ENCODE measurements at places on chromosomes 2 and 18. TPM values are rescaled to one million over a fixed set of nuclear protein-coding genes. Genes with fewer than 3 reads are reported as not detected.
A peak's percentile ranks its signal among the peaks of the same experiment; 100 is the strongest.

OSR1 gene
- 6.3 TPM for total RNA-seq

GRCh38 chr18:11108947-11109346 is 40.4 kb downstream of the PIEZO2 start:
- DNase-seq = no peak

GRCh38 chr2:118290411-118291250 is 202.4 kb downstream of the INSIG2 start:
- DNase-seq = no peak

DNA sequence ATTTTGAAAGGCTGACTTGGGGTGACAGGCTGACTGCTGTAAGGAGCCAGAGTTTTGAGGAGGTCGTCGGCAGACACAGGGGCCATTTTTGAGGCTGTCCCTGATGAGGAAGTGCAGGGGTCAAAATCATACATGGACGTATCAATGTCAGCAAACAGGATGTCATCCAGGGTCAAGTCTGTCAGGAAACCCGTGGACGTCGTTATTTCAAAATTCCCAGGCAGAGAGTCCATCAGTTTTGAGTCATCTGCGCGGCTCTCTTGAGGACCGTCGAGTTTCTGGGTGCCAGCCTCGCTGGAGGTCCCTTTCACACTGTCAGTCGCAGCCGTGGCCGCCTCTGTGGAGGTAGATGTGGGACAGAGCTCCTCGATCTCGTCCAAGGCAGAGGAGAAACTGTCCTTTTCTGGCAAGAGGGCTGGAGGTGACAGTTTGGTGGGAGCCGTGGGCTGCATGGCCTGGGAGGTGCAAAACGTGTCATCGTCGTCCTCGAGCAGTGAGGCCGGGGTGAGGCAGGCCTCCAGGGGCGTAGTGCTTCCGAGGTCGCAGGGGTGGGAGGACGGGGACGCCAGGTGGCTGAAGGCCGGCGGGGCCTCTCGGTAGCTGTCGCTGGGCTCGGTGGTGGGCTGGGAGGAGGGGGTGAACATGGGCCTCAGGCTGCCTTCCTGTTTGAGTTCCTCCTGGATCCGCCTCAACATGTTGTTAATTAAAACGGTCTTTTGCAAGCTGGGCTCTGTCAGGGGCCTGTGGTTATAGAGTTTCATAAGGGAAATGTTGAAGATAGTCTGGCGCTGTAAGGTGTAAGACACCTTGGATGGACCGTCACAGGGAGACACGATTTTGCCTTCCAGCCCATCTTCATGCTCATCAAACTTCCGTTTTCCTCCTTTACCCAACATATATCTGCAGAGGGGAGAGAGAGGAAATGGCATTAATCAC is 17.5 kb downstream of the SERTAD2 start:
- no peak for DNase-seq

- peak; percentile 28 for DNase-seq
These were observed 69.3 kb downstream of the ALPK2 start for GRCh38 chr18:58559427-58560186.

CYP26B1 gene
- 0.02 TPM for total RNA-seq

DNA sequence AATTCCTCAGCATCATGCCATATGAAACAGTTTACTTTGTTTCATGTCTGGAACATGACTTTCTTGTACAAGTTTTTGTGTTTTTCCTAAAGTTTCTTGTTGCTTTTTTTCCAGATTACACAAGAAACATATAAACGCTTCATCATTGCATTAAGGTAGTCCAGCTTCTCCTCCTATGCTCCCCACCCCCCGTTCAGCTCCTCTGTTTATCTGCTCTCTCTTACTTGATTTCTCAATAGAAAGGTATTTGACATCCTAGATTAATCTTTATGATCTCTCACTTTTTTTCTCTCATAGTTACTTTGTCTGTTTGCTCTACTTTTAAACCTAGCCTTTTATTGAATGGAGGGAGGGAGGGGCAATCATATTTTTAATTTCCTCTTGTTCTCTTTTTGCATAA is 25.4 kb downstream of the SLC40A1 start:
- DNase-seq = no peak

- DNase-seq = no peak
These were observed 10.2 kb downstream of the MSTN start for GRCh38 chr2:190052307-190052706.

DNA sequence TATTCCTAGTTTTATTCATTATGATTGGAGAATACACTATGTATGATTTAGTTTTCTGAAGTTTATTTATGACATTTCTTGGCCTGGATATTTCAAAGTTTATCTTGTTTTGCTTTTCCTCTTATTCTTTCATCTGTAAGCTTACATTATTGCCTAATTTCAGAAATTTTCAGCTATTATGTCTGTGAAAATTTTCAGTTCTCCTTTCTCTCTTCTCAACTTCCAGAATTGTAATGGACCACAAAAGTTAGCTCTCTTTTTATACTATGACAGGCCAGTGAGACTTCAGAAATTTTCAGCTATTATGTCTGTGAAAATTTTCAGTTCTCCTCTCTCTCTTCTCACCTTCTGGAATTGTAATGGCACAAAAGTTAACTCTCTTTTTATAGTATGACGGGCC is 97.2 kb upstream of the SCN7A start:
- DNase-seq = no peak

CRACDL gene
- total RNA-seq = 0.79 TPM

- peak; percentile 70 for DNase-seq
These were observed 325.6 kb upstream of the VRK2 start for GRCh38 chr2:57720728-57721627.

Data from A172 (cell line).